ENCODE measurements at places on chromosomes 13 and 19.

- DNase-seq, result peak; percentile 9
Measured at GRCh38 chr19:33125929-33126388, 6.0 kb upstream of the WDR88 start.

DNA sequence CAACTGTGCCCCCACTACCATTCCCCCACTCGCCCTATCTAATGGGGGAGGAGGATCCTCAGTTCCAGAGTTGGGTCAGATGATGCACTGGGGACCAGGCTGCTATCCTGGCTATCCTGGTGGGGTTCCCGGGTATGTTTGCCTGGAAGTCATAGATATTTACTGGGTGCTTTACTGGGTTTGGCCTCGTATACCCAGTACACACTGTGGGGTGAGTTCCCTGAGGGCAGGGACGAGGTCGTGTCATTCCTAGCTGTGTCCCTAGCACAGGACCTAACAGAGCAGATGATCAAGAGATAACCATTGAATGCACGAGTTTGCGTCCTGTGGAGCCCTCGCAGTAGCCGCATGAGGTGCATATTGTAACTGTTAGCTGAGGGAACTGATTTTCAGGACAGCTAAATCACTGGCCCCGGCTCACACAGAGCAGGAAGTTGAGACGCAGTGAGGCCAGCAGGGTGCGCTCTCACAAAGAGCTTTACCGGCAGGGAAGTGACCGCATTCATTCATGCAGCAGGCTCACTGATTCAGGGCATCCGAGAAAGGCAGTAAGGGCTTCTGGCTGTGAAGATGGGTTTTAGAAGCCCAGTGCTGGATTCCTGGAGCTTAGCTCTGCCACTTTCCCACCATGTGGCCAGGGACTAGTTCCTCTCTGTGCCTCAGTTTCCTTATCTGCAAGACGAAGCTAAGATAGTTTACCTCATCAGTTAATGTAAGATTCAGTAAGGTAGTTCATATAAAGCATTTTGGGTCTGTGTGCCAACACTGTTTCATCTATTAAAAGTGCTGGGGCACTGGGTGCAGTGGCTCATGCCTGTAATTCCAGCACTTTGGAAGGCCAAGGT, 6.0 kb downstream of the RUVBL2 start:
- peak; percentile 57 for DNase-seq

- DNase-seq, result no peak
Measured at GRCh38 chr13:48660361-48661076, 6.8 kb downstream of the CYSLTR2 start.

- DNase-seq, result no peak
Measured at GRCh38 chr19:38583219-38583984, 34.4 kb downstream of the MAP4K1 start.

DNA sequence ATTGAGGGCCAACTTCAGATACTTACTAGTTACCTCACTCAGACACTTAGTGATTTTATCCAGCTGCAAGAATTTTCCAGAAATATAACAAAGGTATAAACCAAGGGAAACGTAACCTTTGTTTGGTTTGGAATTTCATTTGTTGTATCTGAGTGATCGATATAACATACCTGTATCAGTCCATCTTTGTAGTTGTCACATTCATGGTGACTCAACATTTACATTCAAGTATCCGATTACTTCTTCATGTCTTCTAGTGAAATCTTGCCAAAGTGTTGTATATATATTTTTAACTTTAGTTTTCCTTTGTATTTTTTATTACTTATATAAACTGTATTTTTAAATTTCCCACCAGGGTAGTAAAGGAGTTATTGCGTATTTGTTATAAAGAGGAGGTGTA, 16.9 kb upstream of the MYCBP2 start:
- DNase-seq, result no peak

GRCh38 chr19:482186-483041, 13.9 kb upstream of the MADCAM1 start:
- no peak for DNase-seq

- no peak for DNase-seq
Measured at GRCh38 chr19:4303819-4304537, 420 bp upstream of the FSD1 start.

DNA sequence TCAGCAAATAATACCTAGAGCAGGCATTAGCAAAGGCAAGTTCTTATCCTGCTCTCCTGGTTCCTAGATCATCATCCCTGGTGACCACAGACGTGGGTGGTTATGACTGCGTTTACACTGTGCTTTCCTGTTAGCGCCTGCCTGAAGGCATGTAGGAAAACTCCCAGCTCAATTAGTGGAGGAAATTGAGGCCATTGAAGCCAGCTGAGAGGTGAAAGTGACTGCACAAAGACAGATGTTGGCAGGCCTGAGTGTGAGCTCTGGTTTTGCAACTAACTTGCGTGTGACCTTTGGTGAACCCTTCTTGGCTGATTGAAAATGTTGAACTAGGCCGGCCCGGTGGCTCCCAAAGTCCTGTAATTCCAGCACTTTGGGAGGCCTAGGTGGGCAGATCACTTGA, 17.5 kb upstream of the NWD1 start:
- no peak for DNase-seq

GRCh38 chr13:87736849-87737385, 65.7 kb downstream of the SLITRK5 start:
- no peak for DNase-seq

DNA sequence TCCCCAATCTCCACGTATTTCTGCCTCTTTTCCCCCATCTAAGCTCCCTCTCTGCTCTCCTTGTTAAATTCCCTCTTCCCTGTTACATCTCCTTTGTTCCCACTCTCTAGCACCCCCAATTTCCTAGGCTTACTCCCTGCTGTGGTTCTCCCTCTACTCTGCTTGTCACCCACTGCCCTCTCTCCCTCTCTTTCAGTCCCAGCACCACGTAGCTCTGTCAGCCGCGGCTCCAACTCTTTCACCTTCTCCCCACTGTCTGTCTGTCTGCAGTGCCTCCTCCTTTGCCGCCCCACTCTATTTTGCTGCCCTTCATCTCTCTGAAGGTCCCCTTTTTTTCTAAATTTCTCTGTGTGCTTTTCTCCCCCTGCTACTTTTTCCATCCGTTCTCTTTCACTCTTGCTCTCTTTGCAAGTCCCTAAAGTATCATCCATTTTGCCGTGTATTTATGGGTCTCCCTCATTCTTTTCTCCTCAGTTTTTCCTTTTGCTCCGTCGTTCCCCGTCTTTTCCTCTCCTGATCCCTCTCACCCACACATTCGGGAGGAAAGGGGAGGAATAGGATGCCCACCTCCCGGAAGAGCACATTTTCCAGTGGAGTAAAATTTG, 937 bp downstream of the ZNF841 start:
- DNase-seq, result no peak

DNA sequence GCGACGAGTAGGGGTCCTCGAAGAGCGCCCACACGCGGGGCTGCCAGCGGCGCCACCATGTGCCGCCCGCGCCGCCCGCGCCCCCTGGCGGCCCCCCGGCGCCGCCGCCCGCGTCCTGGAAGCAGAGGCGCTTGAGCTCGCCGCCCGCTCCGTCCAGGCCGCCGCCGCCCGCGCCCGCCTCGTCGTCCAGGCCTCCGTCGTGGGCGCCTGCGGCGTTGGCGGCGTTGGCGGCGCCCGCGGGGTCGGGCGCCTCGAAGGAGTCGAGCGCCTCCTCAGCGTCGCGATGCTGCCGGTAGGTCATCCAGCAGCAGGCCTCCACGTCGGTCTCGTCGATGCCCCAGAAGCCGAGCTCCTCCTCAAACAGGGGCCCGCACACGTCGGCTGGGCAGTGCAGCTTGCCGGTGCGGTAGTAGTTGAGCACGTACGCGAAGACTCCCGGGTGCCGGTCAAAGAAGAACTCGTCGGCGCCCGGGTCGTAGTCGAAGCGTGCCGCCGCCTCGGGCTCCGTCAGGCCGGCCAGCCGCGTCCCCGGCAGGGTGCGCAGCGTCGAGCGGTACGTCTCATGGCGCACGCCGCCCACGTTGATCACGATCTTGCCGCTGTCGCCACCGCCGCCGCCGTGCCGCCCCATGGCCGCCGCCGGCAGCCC, 829 bp downstream of the KCNC3 start:
- DNase-seq, result no peak

GRCh38 chr13:107900775-107901174, 314.6 kb downstream of the LIG4 start:
- DNase-seq, result no peak

DNA sequence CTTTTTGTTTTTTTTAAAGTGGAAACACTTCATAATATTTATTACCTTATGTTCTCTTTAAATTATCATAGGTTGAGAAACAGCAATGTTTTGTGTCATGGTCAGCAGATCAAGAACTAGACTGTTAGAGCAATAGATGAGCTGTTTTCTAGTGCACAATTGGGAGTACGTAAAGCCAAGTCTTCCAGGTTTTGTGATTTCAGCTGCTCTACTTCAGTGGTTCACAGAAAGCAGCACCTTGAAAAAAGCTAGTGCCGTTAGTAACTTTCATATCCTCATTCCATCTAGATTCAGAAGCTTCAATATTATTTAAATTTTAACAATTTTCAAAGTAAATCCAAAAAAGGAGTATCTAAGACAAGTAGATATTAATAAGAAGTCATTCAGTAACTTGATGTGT, 1.9 kb downstream of the GPR18 start:
- DNase-seq, result no peak

DNA sequence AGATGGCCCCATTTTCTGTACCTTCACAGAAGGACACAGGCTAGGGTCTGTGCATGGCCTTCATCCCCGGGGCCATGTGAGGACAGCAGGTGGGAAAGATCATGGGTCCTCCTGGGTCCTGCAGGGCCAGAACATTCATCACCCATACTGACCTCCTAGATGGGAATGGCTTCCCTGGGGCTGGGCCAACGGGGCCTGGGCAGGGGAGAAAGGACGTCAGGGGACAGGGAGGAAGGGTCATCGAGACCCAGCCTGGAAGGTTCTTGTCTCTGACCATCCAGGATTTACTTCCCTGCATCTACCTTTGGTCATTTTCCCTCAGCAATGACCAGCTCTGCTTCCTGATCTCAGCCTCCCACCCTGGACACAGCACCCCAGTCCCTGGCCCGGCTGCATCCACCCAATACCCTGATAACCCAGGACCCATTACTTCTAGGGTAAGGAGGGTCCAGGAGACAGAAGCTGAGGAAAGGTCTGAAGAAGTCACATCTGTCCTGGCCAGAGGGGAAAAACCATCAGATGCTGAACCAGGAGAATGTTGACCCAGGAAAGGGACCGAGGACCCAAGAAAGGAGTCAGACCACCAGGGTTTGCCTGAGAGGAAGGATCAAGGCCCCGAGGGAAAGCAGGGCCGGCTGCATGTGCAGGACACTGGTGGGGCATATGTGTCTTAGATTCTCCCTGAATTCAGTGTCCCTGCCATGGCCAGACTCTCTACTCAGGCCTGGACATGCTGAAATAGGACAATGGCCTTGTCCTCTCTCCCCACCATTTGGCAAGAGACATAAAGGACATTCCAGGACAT, 7.0 kb upstream of the CEACAM7 start:
- no peak for DNase-seq
